RPMI7951 (cell line): ENCODE measurements at places on chromosomes 3 and 15. TPM values are rescaled to one million over a fixed set of nuclear protein-coding genes. Genes with fewer than 3 reads are reported as not detected.

Gene GCHFR
- total RNA-seq, result 4.6 and 6.1 TPM in 2 replicates

Gene PLA2G4D
- total RNA-seq, result not detected in 2 replicates

Gene TICRR
- total RNA-seq, result 9.0 and 11.7 TPM in 2 replicates

Gene SLC28A1
- not detected in 2 replicates for total RNA-seq

Gene CD200R1
- total RNA-seq, result 0.48 TPM in 1 of 2 replicates, not detected in the other

Gene FAM107A
- not detected in 2 replicates for total RNA-seq

Gene GALNT15
- total RNA-seq, result 0.12 TPM in 1 of 2 replicates, not detected in the other

Gene CRYGS
- total RNA-seq, result 0.49 and 1.1 TPM in 2 replicates

Gene SST
- total RNA-seq, result not detected in 2 replicates

Gene PIGZ
- 2.8 and 4.5 TPM in 2 replicates for total RNA-seq

Gene ACP3
- total RNA-seq, result 0.59 and 1.7 TPM in 2 replicates

Gene GP9
- not detected in 2 replicates for total RNA-seq

Gene ATP13A5
- total RNA-seq, result not detected in 2 replicates

Gene CP
- 0.39 TPM in 1 of 2 replicates, not detected in the other for total RNA-seq

Gene DAZL
- not detected in 2 replicates for total RNA-seq

Gene XCR1
- not detected in 2 replicates for total RNA-seq

Gene GOLGA6B
- not detected in 2 replicates for total RNA-seq

Gene CHRFAM7A
- not detected in 2 replicates for total RNA-seq

Gene BCL2A1
- 3.0 and 5.2 TPM in 2 replicates for total RNA-seq

Gene LRRC3B
- not detected in 2 replicates for total RNA-seq

Gene GP5
- total RNA-seq, result not detected in 2 replicates
